ENCODE measurements at places on chromosomes 16 and 17.

GRCh38 chr16:21946889-21947635, 6.1 kb upstream of the UQCRC2 start:
- no peak for DNase-seq

DNA sequence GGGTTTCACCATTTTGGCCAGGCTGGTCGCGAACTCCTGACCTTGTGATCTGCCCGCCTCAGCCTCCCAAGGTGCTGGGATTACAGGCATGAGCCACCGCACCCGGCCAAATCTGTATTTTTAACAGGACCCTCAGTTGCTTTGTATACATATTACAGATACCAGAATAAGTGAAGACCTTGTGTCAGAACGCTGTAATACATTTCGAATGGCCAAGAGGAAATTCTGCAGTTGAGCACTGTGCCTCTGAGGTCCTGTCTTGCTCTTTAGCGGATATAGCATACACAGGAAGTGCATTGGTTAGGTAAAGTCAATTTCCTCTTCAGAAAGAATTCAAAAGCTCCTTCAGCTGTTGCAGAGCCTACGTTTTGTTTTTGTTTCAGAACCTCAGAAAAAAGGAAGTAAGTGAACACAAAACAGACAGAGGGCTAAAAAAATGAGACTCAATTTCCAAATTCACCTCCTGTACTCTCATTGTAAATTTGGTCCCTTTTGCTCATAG, 15.7 kb downstream of the CRLF3 start:
- DNase-seq: no peak

DNA sequence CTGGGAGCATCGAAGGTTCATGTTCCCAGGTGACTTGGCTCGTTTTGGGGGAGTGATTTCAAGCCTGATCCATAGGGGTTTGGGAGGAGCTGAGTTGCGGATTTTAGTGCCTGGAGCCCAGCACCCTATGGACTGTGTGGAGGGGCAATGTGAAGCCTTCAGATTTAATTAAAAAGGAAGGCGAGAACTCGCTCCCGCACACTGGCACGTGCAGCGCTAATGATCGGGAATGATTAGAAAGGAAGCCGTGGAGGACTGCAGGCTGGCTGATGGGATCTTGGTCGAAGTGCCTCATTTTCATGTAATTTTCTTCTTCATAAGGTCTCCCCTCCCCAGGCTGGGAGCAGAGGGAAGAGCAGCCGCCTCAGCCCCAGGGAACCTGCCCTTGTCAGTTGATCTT, 12.8 kb downstream of the MGAT5B start:
- DNase-seq: no peak

DNA sequence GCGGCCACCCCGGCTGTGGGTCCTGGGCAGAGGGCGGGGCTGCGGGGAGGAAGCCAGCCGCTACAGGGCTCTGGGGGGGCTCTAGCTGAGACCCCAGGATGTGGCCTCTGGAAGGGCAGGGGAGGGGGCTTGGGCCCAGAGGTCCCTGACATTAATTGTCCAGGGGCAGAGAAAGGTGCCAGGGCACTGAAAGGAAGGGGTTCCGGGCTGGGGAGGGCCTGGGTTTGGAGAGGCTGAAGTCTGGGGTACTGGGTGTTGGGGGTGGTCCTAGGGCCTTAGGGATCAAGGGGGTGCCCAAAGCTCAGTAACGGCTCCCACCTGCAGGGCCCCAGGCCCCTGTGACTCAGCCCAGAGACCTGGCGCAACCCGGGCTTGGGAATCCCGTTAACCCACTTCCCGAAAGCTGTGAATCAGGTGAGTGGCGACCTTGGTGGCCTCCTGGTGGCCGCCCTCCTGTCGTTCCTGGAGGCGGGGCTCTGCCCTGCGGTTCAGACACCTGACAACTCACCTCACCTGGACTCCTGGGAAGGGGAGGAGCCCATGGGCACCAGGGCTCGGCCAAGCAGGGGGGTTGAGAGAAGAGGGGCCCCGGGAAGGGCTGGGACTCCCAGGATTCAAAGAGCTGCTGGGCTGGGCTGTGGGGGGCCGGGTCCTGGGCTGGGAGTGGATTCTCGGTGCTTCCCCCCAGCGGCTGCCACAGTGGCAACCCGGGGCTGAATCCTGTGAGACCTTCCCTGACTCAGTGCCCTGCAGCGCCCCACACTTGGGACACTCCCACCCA, 465 bp upstream of the PRSS22 start:
- no peak for DNase-seq

- no peak for DNase-seq
These were observed 170.9 kb downstream of the RAB11FIP4 start for GRCh38 chr17:31562376-31562840.

- no peak for DNase-seq
These were observed 63.5 kb downstream of the PARN start for GRCh38 chr16:14566599-14566998.

- DNase-seq: no peak
These were observed 2.1 kb downstream of the KCNAB3 start for GRCh38 chr17:7927596-7927995.

GRCh38 chr17:31561469-31562375, 170.2 kb downstream of the RAB11FIP4 start:
- DNase-seq: no peak

DNA sequence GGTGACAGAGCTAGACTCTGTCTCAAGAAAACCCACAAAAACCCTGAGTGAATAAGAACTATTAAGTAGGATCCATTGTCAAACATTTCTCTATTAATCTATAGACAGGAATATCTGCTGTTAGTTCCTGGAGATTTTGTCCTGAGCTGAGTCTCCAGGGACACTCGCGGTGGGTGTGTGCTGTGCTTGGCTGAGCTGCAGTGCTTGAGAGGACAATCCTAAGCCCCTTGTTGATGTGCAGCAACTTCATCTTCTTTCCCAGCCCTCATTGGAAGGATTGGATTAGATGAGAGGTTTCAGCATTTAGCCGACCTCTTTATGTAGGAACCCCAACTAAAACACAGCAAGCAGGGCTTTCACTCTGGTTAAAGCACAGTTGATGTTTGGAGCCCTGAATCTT, 33.3 kb downstream of the NDEL1 start:
- DNase-seq: no peak

DNA sequence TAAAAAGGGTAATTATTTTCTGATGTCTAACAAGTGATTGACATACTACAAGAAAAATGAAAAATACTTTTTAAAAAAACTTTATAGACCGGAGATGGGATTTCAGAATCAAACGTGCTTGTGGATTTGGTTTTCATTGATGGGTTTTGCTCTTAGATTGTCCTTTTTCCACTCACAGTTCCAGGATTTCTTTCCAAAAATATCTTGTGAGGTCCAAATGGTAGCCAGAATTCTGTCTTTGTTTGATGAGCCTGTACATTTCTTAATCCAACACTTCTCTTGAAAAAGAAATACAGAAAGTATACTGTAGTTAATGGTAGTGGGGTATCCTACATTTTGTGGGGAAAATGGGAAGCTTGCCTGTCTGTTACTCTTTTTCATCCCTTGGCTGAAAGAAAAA, 329.3 kb downstream of the KCNJ2 start:
- DNase-seq: no peak

GRCh38 chr16:75750528-75750927, 24.2 kb upstream of the CPHXL start:
- DNase-seq: no peak

DNA sequence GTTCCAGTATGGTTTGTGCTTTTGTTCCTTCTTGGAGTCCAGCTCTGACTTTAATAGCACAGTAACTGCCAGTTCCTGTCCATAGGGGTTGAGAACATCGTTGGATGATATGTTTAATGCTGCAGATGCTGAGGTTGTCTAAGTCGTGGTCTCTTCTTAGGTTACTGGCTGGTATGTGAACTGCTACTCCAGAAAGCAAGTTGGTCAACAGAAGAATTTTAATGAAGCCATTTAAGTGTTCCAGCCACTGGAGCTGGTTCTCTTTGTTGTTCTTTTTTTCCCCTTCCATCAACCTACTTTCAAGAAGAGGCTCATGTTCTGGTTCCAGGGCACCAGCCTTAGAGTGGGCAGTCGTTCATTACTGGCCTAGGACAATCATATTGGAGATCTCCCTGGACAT, 140.3 kb upstream of the TBX2 start:
- no peak for DNase-seq

- no peak for DNase-seq
These were observed 70.4 kb upstream of the SMURF2 start for GRCh38 chr17:64732336-64733006.

DNA sequence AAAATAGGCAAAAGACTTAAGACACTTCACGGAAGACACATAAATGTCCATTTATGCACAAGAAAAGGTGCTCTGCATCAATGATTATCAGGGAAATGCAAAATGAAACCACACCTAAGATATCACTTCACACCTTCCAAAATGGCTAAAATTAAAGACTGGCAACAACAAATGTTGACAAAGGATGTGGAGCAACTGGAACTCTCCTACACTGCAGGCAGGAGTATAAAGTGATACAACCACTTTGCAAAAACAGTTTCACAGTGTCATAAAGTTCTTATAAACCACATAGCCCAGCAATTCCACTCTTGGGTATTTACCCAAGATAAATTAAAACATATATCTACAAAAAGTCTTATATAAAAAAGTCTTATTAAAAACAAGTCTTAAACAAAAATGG, 7.8 kb downstream of the BBS2 start:
- DNase-seq: no peak

- no peak for DNase-seq
These were observed 53.9 kb downstream of the VPS35L start for GRCh38 chr16:19609359-19609758.

Measured in neuronal stem cell (in vitro differentiated cells).